Activated T-cell treated with anti-CD3 and anti-CD28 coated beads, Interleukin-2, amount 50 U/mL, for 24 hours (primary cell): ENCODE measurements at places on chromosomes 2 and 18.

GRCh38 chr2:95057535-95058370, 32.2 kb downstream of the MAL start:
- H3K27me3 ChIP-seq, result no peaks in the 10 kb centered on the region
- no peak overlapping the region for H3K4me3 ChIP-seq
- peaks cover 57% of the 10 kb centered on the region for H3K4me1 ChIP-seq
- no peak overlapping the region for H3K27ac ChIP-seq

DNA sequence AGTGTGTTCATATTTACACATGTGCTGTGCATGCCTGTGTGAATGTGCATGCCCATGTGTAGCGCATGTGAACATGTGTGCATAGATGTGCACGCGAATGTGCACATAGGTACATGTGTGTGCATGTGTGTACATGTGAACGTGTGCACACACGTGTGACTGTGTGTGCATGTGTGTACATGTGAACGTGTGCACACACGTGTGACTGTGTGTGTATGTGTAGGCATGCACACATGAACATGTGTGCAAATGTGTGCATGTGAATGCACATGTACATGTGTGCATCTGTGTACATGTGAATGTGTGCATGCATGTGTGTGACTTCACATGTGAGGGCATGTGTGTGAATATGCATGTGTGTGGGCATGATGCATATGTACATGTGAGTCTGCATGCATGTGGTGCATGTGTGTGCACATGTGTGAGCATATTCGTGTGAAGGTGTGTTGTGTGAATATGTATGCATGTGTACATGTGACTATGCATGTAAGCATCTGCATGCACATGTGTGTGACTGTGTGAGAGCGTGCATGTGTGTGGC, 122.4 kb downstream of the PTGR3 start:
- H3K4me3 ChIP-seq, result no peak overlapping the region
- no peak for DNase-seq
- H3K4me1 ChIP-seq, result no peaks in the 10 kb centered on the region
- no peaks in the 10 kb centered on the region for H3K36me3 ChIP-seq
- H3K27me3 ChIP-seq, result no peaks in the 10 kb centered on the region

DNA sequence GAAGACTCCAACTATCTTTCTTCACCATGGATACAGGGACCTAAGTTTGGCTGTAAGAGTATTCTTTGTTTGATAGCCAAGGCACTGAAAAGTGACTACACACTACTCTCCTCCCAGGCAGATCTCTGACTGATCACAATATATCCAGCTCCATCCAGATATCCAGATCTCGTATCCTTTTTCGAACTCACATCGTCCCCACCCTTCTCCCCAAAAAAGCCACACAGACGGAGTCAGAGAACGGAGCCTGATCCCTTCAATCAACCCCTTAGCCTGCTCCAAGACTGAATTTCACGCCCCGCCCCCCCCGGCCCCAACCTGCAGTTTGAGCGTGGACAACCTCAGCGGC, 533 bp downstream of the DHX57 start:
- peaks cover 23% of the 10 kb centered on the region for H3K4me1 ChIP-seq
- H3K27ac ChIP-seq, result peak overlapping the region; percentile 93
- peak overlapping the region; percentile 90 for H3K4me3 ChIP-seq

DNA sequence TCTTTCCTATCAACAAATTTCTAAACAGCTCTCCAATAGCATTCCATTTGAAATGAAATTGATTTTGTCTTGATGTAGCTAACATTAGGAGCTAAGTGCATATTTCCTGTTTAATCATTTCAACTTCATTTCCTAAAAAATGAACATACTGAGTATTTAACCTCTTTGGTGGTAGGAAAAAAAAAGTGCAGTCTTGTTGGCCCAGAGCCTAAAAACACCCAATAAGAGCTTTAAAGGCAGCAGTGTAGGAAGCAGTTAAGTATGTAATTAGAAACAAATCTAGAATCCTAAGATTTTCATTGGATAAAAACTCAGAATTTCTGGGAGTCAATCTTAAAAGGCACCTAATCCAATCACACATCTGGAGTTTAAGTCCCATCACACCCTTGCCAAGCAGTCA, 71.0 kb upstream of the RBMS1 start:
- H3K4me1 ChIP-seq, result peaks cover 12% of the 10 kb centered on the region
- no peaks in the 10 kb centered on the region for H3K36me3 ChIP-seq
- H3K27ac ChIP-seq, result no peak overlapping the region

DNA sequence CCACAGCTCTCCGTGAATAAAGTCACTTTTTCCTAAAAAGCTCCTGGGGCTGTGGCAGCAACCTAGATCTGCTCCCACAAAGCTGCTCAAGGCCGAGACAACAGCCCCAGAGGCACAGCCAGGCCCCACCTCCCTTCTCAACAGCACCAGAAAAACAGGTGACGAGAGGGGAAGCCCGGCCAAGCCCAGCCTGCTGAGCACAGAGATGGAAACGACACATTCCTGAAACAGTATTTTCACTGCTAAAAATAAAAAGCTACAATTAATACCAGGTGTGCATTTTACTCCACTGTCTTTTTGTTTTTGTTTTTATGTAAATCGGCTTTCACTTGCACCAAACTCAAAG, 199.3 kb downstream of the HDAC4 start:
- DNase-seq, result no peak
- no peaks in the 10 kb centered on the region for H3K27me3 ChIP-seq
- peaks cover 34% of the 10 kb centered on the region for H3K36me3 ChIP-seq
- no peak overlapping the region for H3K27ac ChIP-seq
